ENCODE measurements at places on chromosomes 13 and 19.

DNA sequence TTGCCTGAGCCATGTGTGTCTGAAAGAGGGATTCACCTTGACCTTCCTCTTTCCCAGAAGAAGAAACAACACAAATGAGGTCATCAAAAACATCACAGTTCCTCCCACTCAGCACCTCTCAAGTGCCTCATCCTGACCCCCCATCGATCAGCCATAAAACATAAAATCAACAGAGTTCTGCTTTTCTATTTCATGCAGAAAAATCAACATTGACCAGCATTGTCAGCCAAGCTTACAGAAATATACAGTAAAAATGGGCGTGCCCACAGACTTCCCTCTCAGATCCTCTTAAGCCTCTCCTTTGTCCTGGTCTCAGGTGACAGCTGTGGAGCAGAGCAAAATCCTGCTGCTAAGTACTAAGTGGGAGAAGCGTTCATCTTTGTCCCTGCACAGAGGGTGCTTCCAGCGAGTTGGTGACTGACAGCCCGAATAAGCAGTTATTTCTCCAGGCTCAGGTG, 213.3 kb downstream of the OLFM4 start:
- no peak for DNase-seq

DNA sequence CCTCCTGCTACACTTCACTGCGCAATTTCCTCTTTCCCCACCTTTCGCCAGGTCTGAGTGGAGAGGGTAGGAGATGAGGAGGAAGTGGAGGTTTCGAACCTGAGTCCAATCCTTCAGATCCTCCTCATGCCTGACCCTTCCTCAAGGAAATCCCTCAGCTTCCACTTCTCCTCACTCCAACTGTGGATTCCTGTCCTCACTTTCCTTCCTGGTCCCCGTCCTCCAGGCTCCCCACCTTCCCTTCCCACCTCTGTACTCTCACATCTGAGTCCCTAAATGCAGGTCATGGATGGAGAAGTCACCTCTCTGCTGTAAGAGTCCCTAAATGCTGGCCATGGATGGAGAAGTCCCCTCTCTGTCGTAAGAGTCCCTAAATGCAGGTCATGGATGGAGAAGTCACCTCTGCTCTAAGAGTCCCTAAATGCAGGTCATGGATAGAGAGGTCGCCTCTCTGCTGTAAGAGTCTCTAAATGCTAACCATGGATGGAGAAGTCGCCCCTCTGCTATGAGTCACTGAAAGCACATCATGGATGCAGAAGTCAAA, 3.1 kb downstream of the TMEM86B start:
- no peak for DNase-seq

DNA sequence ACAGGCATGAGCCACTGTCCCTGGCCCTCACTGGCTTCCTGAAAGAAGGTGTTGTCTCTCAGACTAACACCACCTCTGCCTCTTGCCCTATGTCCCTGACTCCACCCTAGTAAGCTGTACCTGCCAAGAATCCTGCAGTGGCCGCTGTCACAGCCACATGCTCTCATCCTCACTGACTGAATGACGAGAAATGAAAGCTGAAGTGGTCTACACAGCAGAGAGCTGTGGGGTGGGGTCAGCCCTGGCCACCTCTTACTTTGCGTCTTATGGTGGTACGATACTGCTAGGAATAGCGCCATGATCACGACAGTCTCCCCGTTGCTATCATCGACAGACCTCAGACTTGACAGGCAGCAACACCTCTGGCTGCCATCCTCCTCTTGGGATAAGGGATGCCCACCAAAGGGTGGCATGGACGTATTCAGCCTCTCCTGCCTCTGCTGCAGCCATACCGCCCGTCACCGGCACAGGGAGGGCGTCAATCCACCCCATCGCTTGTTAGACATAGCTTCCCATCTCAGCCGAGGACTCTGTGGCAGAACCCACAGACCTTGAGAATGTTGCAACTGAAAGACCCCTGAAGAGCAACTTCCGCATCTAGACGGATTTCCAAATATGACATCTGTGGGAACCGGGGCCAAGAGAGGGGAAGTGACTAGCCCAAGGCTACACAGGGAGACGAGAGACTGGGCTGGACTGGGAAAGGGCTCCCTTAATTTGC, 809 bp downstream of the MYO1F start:
- no peak for DNase-seq

GRCh38 chr19:57465680-57466381, 8.9 kb upstream of the VN1R1 start:
- DNase-seq = no peak

- no peak for DNase-seq
Observed at GRCh38 chr13:94333131-94333820, 146.2 kb downstream of the DCT start.

DNA sequence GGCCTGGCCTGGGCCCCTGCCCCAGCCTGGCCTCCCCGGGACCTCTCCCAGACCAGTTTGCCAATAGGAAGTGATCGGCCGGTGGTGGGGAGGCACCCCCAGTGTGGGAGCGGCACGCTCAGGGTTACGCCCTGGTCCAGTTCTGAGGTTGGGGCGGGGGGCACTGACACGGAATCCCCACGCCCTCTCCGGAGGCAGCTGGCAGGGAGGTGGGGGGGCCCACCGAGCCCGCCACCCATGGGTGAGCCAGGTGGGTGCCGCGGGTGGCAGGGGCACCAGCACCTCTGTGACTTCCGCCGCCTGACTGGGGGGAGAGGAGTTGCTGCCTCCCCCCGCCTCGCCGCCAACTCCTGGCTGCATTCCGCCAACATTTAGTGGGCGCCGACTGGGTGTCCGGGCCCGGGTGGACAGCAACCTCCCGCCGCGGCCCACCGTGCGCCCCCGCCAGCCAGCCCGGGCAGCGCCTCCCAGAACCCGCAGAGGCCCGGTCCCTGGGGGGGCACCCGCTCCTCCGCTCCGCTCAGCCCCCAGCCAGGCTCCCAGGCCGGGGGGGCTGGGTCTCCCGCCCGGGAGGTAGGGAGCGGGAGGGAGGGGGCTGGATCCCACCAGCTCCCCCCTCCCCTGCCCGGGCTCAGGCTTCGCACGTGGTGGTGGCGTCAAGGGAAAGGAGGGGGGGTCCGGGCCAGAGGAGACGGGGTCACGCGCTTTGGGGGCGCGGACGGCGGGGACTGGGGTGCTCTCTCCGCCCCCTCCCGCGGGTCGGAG, 2.0 kb downstream of the ZBTB7A start:
- DNase-seq = no peak

DNA sequence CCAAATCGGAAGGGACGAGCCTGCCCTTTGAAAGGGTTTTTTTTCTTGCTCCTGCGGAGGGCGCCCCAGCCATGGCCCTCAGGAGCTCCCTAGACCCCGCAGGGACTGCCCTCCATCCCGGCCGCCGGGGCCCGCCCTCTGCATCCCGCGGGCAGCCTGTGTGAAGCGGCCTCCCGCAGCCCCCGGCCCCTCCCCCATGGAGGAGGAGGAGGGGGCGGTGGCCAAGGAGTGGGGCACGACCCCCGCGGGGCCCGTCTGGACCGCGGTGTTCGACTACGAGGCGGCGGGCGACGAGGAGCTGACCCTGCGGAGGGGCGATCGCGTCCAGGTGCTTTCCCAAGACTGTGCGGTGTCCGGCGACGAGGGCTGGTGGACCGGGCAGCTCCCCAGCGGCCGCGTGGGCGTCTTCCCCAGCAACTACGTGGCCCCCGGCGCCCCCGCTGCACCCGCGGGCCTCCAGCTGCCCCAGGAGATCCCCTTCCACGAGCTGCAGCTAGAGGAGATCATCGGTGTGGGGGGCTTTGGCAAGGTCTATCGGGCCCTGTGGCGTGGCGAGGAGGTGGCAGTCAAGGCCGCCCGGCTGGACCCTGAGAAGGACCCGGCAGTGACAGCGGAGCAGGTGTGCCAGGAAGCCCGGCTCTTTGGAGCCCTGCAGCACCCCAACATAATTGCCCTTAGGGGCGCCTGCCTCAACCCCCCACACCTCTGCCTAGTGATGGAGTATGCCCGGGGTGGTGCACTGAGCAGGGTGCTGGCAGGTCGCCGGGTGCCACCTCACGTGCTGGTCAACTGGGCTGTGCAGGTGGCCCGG, 815 bp downstream of the MAP3K10 start:
- DNase-seq = no peak

GRCh38 chr19:43675269-43675879, 5.4 kb upstream of the PLAUR start:
- DNase-seq = no peak

DNA sequence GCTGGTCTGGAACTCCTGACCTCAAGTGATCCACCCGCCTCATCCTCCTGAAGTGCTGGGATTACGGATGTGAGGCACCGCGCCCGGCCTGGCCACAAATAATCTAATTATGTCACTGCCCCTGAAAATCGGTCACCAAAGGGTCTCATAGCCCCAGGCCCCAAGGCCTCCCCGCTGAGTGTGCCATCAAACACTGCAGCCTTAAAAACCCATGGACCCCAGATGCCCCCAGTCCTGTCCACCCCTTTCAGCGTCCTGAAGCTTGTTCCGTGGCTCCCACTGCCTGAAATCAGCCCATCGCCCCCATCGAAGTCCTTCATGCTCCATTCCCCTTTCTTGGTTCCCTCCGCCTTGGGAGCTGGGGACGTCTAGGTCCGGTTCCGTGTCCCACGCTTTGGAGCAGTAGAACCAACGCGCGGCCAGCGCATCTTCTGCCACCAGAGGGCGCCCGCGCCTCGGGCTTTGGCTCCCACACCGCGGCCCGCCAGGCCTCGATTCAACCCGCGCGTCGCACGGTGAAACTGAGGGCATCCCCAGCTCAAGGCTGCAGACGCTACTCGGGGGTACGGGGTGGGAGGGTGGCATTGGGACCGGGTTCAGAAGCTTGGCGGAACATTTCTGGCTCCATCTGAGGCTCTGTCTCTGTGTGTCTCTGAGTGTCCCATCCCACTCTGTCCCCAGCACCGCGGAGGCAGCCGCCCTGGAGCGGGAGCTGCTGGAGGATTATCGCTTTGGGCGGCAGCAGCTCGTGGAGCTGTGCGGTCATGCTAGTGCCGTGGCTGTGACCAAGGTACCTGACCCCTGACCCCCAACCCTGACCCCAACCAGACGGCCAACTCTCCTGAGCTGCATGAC, 3.5 kb downstream of the YJEFN3 start:
- peak; percentile 38 for DNase-seq

GRCh38 chr13:48816700-48817099, 159.0 kb upstream of the FNDC3A start:
- no peak for DNase-seq

- no peak for DNase-seq
Observed at GRCh38 chr13:94550062-94550738, 45.8 kb downstream of the TGDS start.

- DNase-seq = no peak
Observed at GRCh38 chr13:81211713-81212112, 870.8 kb upstream of the SPRY2 start.

DNA sequence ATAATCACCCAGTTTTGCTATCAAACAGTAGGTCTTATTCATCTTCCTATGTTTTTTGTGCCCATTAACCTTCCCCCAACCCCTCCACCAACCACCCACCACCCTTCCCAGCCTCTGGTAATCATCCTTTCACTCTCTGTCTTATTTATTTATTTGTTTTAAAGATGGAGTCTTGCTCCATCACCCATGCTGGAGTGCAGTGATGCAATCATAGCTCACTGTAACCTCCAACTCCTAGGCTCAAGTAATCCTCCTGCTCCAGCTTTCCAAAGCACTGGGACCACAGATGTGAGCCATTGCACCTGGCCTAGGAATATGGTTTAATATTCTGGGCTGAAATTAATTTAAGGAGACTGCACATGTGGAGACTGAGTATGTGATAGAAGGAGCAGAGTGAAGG, 527.0 kb downstream of the GPC6 start:
- no peak for DNase-seq

DNA sequence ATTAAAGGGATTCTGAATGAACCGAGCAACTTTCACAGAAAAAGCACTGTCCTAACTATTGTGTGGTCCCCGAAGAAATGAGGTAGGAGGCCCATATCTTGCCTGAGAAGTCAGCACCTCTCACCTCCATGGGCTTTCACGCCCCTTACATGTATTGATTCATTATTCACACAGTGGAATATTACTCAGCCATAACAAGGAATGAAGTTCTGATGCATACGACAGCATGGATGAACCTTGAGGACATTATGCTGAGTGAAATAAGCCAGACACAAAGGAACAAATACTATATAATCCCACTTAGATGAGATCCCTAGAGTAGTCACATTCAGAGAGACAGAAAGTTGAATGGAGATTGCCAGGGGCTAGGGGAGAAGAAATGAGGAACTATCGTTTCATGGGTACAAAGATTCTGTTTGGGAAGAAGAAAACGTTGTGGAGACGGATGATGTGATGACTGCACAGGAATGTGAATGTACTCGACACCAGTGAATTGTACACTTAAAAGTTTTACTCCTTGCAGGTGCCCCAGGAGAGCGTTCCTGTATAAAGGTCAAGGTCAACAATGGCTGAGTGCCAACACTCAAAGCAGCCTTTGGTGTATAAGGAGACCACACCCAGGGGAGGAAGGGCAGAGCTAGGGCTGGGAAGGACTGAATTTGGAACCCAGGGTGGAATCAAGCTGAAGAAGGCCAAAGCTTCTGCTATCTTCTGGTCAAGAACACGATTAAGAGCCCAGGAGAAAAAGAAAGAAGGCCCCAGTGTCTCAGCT, 22.5 kb downstream of the ZIC5 start:
- no peak for DNase-seq

DNA sequence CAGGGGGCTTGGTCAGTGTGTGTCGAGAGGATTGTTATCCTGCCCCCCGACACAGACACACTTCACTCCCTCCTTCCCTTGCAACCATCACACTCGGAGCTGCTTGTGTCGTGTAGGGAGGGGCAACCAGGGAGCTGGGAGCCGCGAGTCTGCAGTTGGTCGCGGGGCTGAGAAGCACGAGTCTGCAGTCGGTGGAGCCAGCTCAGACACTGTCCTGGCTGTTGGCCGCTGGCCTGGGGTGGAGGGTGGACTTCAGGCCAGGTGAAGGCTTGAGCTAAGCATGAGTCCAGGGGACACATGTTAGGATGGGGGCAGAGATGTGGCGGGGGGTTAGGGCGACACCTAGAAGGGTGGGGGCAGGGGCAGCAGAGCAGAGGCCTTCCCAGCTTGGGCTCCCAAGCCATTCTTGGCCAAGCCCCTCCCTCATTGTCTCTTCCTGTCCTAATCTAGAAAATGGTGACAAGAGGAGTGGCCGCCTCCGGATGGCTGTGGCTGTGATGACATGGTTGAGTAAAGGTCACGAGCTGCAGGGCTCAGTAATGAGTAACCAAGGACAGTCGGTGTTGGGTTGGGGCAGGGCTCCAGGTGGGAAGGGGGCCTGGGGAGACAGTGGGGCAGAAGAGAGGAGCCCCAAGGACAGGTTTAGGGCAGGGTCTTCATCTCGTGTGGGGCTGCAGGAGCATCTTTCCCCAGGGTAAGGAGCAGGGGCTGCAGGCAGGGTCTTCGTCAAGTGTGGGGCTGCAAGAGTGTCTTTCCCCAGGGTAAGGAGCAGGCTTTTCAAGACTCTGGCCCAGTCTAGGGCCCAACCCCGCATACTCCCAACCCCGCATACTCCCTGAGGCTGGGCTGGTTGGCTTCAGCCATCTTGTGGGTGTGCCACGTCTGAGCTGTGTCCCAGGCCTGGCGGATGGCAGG, 8.6 kb downstream of the PPP5C start:
- no peak for DNase-seq

GRCh38 chr19:4115050-4115817, 8.7 kb downstream of the MAP2K2 start:
- no peak for DNase-seq

- DNase-seq = no peak
Observed at GRCh38 chr19:695352-695949, at the start of gene PRSS57. TSS of gene PRSS57 (minus strand) at chr19:695452. CDS start at chr19:695430, 22 bp downstream.
